Stimulated activated CD4-positive, alpha-beta T cell treated with anti-CD3 and anti-CD28 coated beads, TNF-alpha, amount 100 ng/mL, for 1 hour (primary cell): ENCODE measurements at places on chromosomes 3 and 15.

- no peak for DNase-seq
Measured at GRCh38 chr3:183534249-183534648, 21.3 kb downstream of the KLHL6 start.

GRCh38 chr15:68424754-68425390 is 7.1 kb downstream of the ITGA11 start:
- DNase-seq, result no peak

- no peak for DNase-seq
Measured at GRCh38 chr3:58117561-58118181, 93.1 kb downstream of the DNASE1L3 start.

DNA sequence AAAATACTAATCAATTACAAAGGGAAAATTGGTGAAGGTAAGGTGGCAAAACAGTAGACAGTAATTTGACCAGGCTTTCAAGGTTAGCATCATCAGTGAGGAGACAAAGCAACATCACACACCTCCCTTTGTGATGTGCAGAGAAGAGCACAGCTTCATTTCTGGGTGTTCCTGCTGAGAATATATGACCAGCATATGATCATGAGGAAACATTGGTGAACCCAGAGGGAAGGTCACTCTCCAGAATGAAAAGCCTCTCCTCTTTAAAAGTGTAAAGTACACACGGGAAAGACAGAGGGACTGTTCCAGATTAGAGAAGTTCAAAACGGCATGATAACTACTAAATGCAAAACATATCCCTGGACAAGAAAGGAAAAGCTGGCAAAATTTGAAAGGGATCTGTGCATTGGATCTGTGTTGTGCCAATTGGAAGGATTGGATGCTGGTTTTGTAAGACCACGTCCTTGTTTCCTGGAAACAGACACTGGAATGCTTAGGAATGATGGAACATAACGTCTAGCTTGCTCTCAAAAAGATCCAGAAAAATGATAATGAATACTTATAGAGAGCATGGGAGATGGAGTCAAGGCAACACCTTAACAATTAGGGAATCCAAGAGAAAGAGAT is 80.6 kb upstream of the MITF start:
- DNase-seq, result no peak

DNA sequence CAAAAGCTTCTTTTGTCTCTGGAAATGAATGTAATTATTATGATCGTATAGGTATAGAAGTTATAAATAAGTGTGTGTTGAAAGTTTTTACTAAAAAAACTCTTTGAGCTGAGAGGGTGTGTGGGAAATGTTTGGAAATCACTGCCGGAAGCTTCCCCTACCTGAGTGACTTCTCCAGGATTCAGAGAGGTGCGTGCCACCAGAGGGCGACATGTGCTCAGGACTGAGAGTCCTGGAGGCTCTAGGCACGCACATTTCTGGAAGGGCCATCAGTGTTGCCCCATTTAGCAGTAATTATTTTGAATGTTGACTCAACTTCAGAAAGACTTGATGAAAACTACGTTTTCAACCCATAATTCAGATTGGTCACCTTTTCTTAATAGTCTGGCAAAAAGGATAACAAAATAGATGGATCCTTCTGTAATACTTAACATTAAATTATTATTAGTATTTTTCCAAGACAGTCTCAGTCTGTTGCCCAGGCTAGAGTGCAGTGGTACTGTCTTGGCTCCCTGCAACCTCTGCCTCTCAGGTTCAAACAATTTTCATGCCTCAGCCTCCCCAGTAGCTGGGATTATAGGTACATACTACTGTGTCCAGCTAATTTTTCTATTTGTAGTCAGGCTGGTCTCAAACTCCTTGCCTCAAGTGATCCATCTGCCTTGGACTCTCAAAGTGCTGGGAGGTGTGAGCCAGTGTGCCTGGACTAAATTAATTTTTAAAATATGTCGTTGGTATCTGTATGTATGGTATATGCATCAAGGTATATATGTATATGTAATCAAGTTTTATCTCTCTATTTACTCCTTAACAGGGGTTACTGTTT is 34.5 kb downstream of the GPR171 start:
- DNase-seq, result peak; percentile 73

DNA sequence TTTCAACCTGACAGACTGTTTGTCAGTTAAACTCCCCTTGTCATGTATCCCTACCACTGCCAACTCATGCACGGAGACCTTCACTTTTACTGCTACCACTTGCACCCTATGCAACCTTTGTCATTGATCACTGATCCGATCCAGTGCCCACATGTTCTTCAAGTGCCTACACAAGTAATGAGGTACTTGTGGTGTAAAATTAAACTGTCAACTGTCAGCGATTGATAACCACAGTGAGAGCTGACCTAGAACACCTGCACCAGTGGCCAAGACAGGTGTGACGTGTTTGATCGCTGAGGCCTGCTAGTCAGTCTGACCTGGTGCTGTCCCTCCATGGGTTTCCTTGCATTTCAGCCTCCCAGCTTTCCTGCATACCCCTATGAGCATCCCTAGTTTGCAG is 55.6 kb downstream of the MECOM start:
- no peak for DNase-seq

DNA sequence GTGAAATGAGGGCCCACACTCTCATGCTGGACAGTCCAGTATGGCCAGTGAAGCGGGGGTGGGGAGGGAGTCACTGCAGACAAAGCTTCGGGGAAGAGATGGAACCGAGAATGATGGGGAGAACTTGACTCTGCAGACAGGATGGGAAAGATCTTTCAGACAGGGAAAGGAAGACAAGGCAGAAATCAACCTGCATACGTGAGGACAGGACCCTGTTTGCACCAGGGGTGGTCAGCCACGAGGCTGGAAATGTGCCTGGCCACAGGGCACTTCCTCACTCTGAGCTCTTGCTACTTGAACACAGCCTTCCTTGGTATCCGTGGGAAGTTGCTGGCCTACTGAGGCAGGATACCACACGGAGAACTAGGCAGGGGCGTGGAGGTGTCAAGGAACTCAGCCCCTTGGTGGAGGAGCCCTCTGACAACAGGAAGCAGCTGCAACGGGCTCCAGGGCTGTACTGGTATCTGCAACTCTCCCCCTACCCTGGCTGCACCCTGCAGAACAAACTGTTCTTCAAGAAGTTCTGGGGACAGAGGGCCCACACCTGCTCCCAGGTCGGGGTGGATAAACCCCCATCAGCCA is 9.3 kb upstream of the SRP14 start:
- no peak for DNase-seq

- no peak for DNase-seq
Measured at GRCh38 chr3:88149101-88149508, 654 bp upstream of the C3orf38 start.

DNA sequence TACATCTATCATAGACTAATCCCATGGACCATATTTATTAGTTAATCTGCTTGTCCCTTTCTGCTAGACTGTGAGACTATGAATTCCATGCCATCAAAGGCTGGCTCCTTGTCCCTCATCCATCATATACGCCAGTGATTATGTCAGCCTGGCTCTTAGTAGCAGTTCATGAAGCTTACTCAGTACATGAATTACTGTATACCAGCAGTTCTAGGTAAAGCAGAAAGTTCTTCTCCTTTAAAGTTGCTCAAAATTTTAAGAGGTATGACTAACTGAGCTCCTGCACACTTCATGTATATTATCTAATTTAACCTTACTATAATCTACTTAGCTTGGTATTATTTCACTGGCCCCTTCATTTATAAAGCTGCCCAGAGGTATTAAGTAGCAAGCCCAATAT is 190.9 kb upstream of the TBL1XR1 start:
- DNase-seq, result no peak

DNA sequence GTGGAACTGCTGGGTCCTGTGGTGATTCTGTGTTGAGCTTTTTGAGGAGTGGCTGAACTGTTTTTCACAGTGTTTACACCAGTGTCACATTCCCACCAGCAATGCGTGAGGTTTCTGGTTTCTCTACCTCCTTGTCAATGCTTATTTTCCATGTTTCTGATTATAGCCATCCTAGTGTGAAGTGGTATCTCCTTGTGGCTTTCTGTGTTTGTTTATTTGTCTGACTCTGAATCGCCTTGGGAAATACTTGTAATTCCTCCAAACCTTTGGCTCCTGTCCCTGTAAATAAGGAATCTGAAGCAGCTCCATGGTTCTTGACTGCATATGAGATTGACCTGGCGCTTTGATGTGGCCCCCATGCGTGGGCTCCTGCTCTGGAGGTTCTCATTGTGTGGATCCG is 20.6 kb downstream of the FAN1 start:
- DNase-seq, result no peak

DNA sequence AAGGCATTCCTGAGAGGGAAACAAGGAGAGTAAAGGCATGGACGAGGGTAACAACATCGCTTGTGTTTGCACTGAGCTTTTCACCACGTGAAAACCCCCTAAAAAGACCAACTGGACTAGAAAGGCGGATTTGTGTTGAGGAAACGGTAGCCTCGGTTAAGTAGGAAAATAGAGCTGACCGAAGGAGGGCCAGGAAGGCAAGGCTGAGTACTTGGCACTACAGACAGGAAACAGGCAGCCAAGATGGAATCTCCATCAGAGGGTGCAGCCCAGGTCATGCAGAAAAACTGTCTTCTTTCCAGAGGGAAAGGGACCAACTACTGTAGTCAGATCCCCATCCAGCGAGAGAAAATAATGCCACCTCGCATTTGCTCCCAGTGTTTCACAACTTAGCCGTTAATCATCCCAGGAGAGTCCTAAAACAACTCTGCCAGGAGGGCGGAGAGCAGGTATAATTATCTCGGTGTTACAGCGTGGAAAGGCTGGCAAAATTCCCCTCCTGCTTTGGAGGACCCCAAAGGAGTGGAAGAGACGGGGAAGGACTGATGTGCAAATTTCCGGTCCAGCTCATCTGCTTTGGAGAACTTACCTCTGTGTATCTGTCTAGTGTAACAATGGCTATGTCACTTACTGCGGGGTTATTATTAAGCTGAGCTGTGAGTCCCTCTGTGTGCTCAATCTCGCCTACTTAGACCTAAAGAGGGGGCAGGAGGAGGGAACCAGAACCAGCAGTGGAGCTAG is 77.2 kb downstream of the MYO1E start:
- DNase-seq, result no peak

DNA sequence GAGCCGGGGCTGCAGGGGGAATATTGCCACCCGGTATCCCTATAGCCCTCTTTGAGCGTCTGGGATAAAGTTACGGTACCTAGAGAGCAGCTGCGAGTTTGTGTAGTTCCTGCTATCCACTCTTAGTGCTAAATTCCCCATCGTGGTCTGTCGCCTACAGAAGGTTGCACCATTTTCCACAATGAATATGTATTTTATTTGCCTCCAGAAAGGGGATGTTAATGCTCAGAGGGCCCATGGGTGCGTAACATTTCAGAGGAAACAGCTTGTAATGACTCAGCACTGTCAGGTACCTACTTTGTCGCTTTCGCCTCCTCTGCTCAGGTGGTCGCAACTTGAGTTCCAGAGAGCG is 1.1 kb downstream of the SLCO3A1 start:
- no peak for DNase-seq

GRCh38 chr3:38124324-38125122 is 12.4 kb downstream of the ACAA1 start:
- DNase-seq, result no peak

GRCh38 chr3:72889310-72890165 is 1.7 kb downstream of the GXYLT2 start:
- no peak for DNase-seq

DNA sequence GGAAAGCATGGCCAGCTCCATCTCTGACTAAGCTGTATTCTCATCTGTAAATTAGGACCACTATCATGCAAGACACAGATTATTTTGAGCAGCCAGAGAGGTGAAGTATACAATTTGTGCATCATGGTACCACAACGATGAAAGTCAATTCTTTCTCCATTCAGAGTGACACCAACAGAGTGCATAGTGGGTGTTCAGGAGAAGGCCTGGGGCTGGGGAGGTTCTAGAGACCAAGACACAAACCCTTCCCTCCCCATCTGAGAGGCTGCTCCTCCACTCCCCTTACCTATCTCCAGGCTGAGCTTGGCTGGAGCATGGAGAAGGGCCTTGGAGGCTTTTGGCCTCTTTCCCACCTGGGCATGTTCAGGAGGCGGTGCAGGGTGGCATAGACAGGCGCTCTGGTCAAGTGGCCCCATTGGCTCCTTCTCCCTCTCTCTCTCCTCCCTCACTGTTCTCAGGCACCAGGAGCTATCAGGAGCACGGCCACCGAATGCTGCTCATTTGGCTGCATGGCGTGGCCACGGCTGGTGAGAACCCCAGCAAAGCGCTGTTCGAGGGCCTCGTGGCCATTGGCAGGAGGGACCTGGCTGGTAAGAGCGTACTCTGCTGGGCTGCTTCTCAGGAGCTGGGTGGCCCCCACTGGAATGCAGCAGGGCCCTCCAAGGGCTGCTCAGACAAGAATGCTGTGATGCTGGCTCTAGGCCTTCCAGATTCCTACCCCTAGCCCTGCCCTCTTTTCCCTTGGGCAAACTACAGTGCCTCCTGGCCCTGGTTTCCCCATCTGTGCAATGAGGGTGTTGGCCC is 37.9 kb downstream of the ANKDD1A start:
- no peak for DNase-seq
